ENCODE measurements at places on chromosomes 5 and 9.
A peak's percentile ranks its signal among the peaks of the same experiment; 100 is the strongest.

- no peak for DNase-seq
These were observed 155.4 kb downstream of the RGS3 start for GRCh38 chr9:113618836-113619490.

DNA sequence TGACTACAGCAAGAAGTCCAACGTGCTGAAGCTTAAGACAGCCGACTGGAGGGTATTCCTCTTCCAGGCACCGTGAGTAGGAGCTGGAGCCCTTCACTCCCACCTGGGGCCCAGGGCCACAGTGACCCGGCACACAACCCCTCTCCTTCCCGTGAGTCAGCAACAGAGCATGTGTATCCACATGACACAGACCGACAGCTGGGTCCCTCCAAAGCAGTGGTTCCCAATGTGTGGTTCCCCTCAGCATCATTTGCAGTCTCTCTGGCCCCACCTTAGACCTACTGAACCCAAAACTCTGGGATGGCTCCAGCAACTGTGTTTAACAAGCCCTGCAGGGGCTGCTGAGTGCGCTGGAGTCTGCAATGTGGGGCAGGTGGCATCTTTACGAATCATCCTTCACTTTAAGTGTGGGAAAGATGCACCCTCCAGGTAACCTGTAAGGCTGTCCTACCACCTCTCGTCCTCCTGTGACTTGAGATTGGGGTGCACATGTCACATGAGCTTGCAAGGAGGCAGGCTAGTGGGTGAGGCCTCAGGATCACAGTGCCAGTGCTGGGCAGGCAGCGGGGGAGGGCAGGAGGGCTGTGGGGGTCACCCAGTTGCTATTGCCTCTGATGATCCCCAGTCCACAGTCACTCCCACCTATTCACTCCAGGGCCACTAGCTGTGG lies 42.2 kb downstream of the PSD2 start:
- no peak for DNase-seq

DNA sequence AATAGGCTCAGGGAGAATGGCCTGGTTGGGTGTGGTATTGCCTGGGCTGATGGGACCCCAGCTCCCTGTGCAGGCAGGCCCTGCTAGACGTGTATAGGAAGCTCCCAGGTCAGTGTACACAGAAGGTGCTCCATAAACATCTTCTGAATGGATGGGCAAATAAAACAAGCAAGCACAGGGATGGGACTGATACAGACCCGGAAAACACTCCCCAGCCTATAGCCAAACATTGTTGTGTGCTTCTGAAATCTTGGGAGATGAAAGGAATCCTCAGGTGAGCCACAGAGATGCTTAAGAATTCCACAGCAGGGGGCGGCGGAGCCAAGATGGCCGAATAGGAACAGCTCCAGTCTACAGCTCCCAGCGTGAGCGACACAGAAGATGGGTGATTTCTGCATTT lies 151.8 kb downstream of the ENTREP1 start:
- DNase-seq, result no peak

GRCh38 chr5:175872287-175873087 lies 1.1 kb downstream of the CPLX2 start:
- DNase-seq, result no peak

DNA sequence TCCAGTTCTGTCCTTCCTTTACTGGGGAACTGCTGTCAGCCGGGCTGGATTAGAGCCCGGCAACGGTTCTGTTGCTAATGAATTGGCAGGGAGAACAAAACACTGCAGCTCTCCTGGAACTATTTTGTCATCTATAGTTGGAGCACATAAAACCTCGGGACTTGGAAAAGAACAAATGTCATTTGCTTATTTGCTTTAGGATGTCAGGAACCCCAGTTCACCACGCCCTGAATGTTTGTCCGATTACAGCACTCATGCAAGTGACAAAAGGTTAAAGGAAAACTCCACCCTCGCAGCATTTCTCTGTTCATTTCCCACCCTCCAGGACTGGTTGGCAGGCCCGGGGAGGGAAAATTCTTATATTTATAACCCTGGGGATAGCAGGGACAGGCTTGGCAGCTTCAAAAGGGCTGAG lies 66.4 kb upstream of the PLPP1 start:
- DNase-seq, result no peak

DNA sequence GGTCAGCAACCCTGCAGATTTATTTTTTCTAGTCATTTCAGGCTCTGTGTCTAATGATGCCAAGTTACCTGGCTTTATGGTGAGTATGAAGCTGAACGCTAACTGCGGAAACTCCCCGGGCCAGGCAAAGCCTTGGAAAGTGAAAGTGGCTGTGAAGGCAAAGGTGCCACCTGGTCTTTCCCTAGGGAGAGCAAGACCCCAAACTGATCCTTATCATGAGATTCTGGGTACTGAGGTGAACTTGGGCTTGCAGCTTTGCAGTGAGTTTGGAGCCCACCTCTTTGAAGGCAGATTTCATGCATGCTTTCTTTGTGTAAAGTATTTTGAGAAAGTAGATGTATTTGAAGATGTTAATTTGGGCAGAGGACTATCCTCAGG lies 63.3 kb downstream of the CARTPT start:
- no peak for DNase-seq

- no peak for DNase-seq
These were observed 126.0 kb downstream of the SUSD1 start for GRCh38 chr9:112048924-112049691.

- no peak for DNase-seq
These were observed 266.1 kb downstream of the NDUFS4 start for GRCh38 chr5:53826504-53826903.

- DNase-seq, result peak; percentile 67
These were observed at the start of gene GGTA1 for GRCh38 chr9:121499427-121500164. GGTA1 (minus strand) TSS chr9:121499844; CDS start chr9:121467922, 31,922 bp downstream.

DNA sequence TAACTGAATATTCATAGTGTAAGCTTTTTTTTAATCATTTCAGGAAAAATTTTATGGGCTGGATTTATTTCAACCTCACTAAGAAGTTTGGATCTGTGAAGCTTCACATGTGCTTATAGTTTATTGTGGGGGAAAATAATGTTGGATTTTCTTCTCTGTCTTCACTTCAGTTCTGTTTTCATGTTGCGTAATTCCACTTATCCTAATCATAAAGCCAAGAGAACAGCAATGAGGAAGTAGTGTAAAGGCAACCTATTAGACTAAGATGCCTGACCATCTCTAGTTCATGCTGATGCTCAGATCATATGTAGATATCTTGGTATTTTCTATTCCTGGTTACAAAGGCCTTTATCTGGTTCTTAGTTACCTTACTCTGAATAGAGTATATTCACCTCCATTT lies 50.0 kb downstream of the CD180 start:
- peak; percentile 64 for DNase-seq

DNA sequence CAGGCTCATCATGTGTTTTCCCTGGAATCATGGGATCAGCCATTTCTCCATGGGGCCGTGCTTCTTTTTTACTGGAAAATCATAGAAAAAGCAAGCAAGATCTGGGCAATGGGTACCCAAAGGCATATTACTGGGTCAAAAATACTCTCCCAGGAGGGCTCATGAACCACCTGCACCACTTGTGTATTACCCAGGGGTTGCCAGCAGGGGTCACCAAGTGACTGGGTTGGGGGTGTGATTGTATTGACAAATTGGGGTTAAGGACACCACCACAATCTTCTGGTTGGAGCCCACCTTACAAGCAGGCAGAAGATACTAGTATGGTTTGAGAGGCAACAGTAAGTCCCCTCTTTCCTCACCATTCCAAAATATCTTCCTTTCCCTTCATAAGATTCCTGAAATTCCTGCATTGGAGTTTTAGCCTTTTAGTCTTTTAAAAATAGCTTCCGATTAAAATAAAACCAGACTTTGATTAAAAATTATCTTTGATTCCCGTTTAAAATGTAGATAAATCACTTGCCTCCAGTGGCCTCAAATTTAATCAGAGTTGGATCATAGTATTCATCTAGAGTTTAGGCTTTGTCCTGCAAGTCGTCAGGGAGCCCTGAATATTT lies 603.3 kb downstream of the KIF4B start:
- no peak for DNase-seq

GRCh38 chr5:79774171-79774854 lies 84.7 kb downstream of the CMYA5 start:
- DNase-seq, result no peak

GRCh38 chr5:128414469-128414868 lies 123.6 kb downstream of the FBN2 start:
- no peak for DNase-seq

GRCh38 chr5:176626876-176627236 lies 3.5 kb downstream of the SNCB start:
- no peak for DNase-seq

DNA sequence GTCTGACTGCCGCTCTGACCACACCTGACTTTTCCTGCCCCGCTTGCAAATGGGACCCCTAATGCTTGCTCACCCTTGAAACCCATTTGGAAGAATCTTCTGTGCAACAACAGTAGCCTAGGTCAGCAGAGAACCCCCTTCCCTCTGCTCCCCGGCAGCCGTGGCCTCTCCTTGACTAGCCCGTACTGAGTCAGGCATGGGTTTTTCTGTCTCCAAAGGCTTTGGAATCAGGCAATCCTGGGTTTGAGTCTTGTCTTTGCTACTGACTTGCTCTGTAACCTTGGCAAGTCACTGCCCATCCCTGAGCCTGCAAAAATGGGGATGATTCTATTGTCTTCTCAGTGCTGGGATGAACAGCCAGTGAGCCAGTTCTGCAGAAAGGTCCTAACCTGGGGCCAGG lies 135.4 kb downstream of the RGS3 start:
- DNase-seq, result no peak

GRCh38 chr9:120758544-120758943 lies 34.7 kb downstream of the FBXW2 start:
- no peak for DNase-seq

DNA sequence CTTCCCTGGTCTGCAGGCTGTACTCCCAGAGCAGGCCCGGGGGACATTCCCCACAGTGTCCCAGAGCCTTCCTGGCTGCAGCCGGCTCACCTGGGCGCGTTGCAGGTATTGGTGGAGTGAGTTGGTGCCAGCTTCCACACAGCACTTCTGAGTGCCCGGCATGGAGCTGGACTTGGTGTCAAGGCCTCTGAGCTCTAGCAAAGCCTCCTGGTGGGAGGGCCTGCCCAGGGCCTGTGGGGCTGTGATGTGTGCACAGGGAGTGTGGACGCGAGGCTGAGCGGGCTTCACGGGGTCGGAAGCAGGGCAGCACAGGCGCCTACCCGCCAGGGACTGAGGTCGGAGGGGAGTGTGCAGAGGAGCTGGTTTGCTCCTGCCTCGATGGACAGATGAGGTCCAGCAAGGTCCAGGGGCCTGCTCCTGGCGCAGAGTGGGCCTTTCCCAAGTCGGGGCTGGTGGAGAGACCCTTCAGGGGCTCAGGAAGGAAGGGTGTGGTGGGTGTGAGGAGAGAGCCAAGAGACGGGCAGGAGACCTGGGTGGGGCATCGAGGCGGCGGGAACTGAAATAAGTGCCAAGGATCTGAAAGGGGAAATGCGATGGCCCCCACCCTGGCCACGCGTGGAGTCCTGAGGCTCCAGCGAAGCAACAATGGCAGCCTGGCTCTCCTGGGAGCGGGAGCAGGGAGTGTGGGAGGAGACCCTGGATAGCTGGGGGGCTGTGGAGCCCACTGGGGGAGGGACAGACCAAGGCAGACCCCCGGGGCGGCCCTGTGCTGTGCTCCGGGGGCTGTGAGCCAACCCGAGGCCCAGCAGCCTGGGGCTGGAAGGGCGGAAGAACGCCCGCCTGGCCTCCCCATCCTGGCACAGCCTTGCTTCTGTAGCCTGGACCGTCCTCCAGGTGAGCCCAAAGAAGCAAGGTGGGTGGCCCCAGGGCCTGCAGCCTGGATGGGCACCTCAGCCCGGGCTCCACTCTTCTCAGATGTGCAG lies 78.4 kb downstream of the RXRA start:
- no peak for DNase-seq

DNA sequence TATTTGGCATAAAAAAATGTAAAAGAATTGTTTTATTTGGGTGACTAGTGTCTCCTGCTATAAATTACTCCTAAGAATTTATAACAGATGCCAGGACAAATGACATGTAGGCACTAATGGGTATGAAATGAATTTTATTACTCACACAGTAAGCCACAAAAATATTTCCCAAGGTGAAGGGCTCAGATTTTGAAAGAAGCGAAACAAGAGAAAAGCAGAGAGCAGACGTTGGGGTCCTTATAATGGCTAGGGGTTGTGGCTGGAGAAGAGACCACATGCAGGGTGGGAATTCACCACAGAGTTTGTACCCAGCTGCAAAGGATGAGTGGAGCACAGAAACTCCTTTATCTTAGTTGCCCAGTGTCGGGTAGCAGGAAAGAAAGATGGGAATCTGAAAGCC lies 45.0 kb upstream of the PRR16 start:
- no peak for DNase-seq

DNA sequence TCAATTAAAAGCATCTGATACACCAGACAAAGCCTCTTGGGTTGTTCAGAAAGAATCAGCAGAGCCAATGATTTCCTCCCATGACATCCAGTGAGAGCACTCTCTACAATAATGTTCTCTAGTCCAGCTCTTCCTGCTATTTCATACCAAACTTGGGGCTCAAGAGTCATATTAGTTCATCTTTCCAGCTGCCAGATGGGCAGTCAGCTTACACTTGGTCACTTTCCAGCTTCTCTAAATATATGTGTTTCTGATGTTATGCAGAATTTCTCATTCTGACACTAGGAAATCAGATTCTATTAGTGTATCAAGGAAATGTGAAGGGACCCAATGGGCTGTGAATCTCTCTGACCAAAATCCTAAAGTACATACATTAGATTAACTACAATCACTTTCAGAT lies 148.9 kb downstream of the ENC1 start:
- DNase-seq, result no peak

- no peak for DNase-seq
These were observed 2.0 kb upstream of the SLC30A5 start for GRCh38 chr5:69091771-69092170.

- no peak for DNase-seq
These were observed 42.9 kb downstream of the RIC1 start for GRCh38 chr9:5671711-5672353.

- DNase-seq, result no peak
These were observed 79.4 kb downstream of the PHF2 start for GRCh38 chr9:93655621-93656425.
